ENCODE measurements at places on chromosomes 13 and 19. TPM values are rescaled to one million over a fixed set of nuclear protein-coding genes. Genes with fewer than 3 reads are reported as not detected.

DNA sequence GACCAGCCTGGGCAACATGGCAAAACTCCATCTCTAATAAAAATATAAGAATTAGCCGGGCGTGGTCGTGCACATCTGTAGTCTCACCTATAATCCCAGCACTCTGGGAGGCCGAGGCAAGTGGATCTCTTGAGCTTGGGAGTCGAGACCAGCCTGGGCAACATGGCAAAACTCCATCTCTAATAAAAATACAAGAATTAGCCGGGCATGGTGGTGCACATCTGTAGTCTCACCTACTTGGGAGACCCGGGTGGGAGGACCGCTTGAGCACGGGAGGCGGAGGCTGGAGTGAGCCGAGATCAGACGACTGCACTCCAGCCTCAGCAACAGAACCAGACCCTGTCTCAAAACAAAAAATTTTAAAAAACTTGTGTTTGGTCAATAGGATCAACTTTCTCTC lies 7.7 kb downstream of the SLC25A30 start:
- no peak for DNase-seq

GRCh38 chr19:50534478-50534877 lies 20.8 kb upstream of the ASPDH start:
- DNase-seq, result no peak

DNA sequence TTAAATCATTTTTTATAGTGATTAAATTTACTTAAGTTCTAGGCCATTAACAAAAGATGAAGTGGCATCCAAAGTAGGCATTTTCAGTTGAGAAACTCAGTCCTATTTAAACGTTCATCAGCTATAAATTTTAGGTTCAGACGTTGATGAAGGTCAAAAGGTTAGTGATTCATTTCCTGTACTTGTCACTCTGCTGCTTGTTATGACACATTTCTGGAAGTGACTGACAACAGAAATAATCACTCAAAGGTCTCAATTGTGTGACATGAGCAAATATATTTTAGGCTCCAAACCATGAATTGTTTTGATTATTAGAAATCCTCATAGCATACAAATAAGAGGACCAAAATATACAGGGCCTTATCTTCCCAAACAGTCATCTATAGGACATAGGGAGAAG lies 10.3 kb upstream of the EDNRB start:
- no peak for DNase-seq

DNA sequence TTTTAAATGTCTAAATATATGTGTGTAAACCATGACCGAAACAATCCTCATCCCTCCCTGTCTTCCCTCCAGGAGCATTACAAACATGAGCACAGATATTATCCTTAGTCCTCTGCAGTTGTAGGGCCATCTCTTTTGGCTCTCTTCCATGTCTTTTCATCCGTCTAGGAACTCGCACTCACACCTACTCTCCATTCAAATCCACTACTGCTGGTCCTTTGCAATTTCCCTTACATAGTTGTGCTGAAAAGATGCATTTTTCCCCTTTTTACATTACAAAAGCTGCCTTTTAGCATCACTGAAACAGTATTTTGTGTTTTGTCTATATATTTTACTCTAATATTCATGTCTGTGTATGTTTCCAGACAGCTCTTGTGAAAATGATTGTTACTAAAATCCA lies 237.8 kb downstream of the DACH1 start:
- DNase-seq, result no peak

DNA sequence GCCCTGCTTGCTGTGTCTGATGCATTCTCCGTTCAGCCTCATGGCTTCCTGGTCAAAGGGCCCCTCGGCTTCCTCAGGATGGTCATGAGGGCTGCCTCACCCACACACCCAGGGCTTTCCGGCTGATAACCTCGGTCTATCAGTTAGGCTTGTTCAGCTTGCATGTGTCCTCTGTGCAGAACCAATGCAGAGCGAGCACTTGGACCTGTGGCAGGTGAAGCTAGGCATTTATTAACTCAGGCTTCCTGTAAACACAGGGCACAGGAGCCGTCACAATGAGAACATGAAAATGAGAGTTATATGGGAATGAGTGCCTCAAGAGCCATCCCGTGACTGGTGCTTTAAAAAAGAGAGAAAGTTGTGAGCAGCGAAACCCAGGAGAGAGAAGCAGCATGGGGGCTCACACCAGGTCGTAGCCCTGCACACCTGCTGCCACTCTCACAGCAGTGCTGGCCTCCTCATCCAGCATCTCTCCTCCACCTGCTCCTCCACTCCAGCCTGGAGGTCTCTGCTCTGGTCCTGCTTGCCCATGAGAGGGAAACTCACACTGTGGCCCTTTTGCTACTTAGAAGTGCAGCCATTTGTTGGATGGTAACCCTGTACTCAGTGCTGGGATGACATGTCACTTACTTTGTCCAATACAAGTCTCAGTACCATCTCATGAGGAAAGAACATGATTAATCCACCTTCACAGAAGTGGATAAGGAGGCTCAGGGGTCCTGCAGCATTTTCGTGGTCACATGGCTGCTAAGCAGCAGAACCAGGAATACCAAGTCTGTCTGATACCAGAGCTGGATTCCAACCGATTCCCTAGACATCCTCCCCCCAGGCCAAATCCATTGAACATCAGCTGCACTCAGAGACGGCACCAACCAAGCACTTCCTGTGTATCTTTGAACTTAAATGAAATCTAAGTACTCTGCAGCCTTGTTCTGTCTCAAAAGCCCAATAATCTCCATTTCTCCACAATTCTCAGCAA lies 50.5 kb upstream of the IRS2 start:
- no peak for DNase-seq

GRCh38 chr13:78133511-78133910 lies 214.9 kb upstream of the EDNRB start:
- DNase-seq, result no peak

DNA sequence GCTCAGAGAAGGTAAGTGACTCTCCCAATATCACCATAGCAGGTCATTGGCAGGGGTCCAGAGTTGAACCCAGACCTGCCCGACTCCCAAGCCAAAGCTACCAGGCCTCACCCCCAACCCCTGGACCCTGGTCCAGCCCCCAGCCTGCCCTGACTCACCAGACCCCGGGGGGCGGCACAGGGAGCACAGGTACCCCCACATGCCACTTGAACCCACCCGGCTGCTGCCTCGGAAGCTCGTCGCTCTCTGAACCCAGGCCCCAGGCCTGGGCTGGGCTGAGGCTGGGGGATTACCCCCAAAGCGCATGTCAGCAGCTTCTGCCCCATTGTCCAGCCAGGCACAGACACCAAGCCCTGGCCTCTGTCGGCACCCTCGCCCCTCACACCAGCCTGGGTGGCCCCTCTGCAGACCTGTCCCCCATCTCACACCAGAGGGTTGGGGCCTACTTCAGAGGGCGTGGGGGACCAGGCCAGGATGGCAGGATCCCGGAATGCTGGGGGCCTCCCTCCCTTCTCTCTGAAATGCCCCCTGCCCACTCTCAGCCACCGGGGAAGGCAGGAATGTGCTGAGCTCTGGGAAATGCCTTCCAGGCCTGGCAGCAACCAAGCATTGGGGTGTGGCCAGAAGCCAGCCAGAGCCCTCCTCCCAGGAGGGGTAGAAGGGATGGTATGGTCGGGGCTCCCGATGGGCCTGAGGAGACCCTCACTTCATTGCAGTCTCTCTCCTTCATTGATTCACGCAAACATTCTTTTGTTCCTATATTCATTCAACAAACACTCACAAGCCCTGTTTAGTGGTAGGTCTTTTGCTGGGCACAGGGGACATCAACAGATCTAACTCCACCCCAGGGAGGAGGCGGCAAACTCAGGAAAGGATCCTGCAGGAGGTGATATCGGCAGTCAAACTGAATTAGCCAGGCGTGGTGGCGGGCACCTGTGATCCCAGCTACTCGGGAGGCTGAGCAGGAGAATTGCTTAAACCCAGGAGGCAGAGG lies 1.7 kb upstream of the PRX start:
- DNase-seq, result no peak

DNA sequence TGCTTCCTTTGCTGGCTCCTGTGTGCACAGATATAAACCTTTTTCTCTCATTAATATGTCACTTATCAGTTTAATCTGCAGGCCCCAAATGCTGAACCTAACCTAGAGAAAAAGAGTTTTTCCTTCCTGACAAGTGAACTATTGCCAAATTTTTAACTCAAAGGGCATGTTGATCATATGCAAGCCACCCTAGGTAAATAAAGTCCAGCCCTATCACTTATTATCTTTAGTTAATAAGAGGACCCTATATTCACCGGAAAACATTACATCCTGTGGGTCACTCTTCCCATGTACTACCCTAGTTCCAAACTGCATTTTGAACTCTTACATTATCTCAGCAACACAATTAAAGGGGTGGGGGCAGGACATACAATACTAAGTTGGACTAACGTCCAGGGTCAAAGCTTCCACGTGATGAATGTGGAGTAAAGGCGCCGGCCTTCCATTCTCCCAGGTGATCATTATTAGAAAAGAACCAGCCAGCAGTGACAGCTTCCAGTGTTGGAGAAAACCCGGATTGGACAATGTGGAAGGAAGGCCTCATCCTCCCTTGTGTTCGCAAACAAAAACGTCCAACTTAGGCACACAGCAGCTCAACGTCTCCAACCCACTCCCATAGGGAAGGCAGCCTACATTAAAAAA lies 86.6 kb downstream of the STK24 start:
- DNase-seq, result no peak

GRCh38 chr13:113327391-113327765 lies 30.3 kb downstream of the LAMP1 start:
- no peak for DNase-seq

DNA sequence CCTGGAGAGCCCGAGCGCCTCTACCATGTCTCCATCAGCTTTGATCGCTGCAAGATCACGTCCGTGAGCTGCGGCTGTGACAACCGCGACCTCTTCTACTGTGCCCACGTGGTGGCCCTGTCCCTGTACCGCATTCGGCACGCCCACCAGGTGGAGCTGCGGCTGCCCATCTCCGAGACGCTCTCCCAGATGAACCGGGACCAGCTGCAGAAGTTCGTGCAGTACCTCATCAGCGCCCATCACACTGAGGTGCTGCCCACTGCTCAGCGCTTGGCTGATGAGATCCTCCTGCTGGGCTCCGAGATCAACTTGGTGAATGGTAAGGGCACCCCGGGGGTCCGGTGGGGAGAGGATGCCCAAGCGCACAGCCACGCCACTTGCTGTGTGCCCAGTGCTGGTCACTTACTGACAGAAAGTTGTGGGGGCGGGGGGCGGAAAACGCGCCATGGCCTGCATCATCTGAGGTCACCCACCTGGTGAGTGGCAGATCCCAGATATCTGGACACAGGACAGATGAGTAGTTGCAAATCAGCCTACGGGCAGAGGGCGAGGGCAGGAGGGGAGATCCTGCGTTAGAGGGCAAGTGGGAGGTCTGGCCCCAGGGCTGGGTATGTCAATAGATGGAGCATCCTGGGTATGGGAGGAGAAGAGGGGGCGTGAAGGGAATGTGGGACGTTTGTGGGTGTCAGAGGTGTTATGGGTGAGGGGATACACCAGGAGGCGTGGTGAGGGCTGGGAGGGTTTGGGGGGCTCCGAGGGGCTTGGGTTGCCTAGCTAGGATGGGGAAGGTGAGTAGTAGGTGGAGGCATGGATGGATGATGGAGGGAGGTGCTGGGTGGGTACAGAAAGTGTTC lies 9.8 kb downstream of the ZSWIM4 start:
- DNase-seq, result peak; percentile 79

DNA sequence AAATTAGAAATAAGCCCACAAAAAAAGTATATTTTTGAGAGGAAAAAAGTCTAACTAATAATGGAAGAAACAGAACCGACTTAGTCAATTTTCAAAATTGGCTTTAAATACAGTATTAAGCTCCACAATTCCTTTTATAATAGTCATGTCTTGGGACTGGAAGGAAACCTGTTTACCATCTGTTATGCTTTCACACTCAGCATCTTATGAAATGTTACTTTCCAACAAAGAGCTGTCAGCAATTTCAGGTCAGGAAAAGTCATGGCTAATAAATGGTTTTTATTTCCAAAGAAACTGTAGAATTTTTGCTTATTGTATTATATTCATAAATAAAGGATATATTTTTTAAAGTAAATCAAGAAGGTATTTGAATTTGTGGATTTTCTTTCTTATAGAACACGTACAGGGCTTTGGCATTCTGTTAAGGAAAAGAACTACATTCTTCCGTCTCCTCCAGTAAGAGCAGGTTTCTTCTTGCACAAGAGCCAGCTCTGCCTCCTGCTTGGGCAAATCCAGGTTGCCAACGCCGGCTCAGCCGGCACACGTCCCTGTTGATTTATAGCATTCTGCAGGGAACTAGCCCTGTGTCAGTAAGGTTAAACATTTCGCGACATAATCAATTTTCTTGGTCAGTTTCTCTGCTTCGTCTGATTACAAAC lies 52.9 kb upstream of the GPR12 start:
- no peak for DNase-seq

DNA sequence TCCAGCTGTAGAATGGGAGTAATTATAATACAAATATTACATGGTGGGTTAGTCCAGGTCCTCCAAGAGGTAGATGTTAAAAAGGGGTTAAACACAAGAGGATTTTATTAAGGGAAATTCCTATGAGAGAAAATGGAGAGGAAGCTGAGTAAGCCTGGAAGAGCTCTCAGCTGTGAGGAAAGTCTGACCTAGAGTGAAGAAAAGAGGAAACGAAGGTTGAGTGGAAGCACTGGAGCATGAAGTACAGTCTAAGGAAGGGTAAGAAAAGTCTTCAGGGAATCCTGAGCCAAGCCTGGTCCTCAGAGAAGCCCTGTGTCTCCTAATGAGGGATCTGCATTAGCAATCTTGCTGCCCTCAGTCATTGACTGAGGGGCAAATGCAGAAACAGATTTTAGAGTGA lies 506.2 kb downstream of the GPC5 start:
- DNase-seq, result no peak

DNA sequence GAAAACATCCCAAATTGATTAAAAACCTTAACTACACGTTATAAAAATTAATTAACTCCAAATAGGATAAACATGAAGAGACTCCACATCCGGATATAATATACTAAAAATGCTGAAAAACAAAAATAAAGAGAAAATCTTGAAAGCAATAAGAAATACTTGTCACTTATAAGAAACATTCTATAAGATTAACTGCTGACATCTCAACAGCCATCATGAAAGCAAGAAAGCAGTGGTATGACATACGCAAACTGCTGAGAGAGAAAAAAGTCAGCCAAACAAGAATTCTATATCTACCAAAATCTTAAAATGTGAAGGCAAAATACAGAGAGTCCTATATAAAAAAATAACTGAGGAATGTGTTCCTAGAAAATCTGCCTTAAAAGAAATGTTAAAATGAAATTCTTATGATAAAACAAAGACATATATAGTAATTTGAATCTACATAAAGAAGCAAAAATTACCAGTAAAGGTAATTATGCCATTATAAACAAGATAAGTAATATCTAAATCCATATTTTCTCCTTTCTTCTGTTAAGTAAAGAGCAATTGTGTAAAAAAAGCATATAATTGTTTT lies 1851.1 kb downstream of the PCDH9 start:
- no peak for DNase-seq

GRCh38 chr13:29008296-29008695 lies 188.2 kb downstream of the MTUS2 start:
- no peak for DNase-seq

GRCh38 chr19:44949550-44949949 lies 3.7 kb downstream of the APOC2 start:
- no peak for DNase-seq

Gene PPP1R13L
- 5.8 TPM for total RNA-seq

Gene MTUS2
- total RNA-seq, result 0.71 TPM

Gene CEP89
- total RNA-seq, result 17.5 TPM

Gene RRAS
- 126 TPM for total RNA-seq

Gene NLRP7
- total RNA-seq, result not detected

Gene UCHL3
- 28.8 TPM for total RNA-seq

Gene IQCN
- 1.6 TPM for total RNA-seq

Gene KLK4
- total RNA-seq, result not detected
